Mammary epithelial cell (primary cell): ENCODE measurements at places on chromosomes 6 and 20.

DNA sequence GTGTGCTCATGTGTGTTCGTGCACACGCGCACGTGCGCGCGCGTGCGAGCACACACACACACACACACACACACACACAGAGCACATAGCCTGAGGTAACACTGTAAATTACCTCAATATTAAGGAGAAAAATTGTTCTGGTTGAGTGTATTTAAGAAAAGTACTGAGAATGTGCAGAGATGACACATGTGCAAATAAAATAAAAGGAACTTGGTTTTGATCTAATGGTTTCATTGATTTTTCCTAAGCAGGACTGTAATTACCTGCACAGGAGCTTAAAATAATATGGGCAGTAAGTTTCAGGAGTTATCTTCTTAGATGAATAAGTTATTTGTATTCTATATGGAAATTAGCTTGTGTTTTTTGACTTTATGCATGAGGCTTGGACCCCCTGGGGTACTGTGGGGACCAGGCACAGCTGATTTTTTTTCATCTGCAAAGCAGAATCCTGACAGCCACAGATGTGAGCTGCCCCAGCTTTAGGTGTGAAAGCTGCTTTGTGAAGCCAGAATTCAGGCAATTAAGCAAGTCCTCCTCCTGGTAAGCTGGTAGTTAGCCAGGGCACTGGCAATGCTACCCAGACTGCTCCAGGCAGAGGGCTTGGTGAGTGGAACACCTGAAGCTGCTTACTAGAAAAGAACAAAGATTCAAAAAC, 1040.6 kb upstream of the CITED2 start:
- no peak for DNase-seq

- no peak for DNase-seq
Observed at GRCh38 chr20:11740975-11741374, 176.7 kb upstream of the BTBD3 start.

GRCh38 chr6:75284632-75285282, at the start of gene TMEM30A:
Gene TMEM30A (minus strand): TSS chr6:75284792. CDS start chr6:75284638, 154 bp downstream.
- peak; percentile 99 for DNase-seq

- DNase-seq: peak; percentile 18
Observed at GRCh38 chr20:48158014-48158413, 372.7 kb upstream of the SULF2 start.

- peak; percentile 58 for DNase-seq
Observed at GRCh38 chr20:51695574-51696303, 72.5 kb downstream of the ATP9A start.

- DNase-seq: peak; percentile 20
Observed at GRCh38 chr20:54292185-54292584, 84.3 kb downstream of the PFDN4 start.

DNA sequence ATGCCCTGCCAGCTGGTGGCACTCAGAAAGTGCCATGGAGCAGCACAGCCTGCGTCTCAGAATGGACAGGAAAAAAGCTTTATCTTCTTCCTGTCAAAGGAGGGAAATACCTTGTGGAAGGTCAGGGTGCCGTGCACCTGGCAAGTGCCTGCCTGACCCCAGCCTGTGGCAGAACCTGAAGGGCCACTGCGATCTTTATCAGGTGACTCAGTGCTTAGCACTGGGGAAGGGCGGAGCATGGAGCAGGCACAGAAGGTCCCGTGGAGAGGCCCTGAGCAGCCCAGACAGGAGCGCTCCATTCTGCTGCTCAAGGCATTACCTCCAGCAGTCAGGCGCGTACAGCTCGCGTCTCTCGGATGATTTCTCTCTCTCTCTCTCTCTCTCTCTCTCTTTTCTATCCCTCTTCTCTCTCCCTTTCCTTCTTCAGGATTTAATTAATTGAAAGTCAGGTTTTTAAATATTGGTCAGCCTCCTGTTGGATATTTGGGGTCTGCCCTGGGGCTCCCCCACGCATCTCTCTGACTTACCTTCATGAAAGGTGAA, 31.7 kb downstream of the FOXC1 start:
- peak; percentile 81 for DNase-seq

DNA sequence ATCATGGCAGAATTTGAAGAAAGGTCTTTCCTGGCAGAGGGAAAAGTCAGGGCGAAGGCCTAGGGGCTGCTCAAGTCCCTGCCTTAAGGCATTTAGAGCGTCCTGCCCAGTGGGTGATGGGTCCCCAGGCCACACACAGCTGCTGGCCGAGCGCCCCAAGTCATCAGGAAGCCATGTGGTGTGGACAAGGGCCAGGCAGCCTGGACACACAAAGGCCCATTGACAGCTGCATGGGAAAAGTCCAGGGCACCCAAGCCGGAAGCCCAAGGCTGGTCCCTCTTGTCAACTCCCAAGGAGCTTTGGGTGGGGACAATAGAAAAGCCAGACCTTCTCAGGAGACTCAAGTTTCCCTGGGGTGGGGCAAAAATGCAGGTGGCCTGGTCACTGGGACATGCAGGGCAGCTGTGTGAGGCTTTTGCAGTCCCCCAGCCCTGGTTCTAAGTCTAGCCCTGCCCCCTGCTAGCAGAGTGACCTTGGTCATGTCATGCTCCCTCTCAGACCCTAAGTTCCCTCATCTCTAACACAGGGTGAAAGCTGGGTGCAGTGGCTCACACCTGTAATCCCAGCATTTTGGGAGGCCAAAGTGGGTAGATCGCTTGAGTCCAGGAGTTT, 44.3 kb upstream of the PTGIS start:
- no peak for DNase-seq

GRCh38 chr6:20202324-20202658, 10.0 kb downstream of the MBOAT1 start:
- DNase-seq: no peak

GRCh38 chr6:109491207-109491938, 8.4 kb upstream of the ZBTB24 start:
- no peak for DNase-seq

DNA sequence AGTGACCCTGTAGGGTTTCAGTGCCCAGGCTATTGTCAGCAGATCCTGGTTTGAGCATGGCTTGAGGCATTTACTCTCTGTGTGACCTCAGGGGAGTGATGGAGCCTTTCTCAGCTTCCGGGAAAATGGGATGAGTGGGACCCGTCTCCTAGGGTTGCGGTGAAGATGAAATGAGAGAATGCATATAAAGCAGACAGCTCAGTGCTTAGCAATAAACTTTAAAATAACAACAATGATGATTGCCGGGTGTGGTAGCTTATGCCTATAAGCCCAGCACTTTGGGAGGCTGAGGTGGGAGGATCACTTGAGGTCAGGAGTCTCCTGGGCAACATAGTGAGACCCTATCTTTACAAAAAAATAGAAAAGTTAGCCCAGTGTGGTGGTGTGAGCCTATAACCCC, 106.0 kb upstream of the MTHFD1L start:
- no peak for DNase-seq
